Stimulated activated CD8-positive, alpha-beta memory T cell treated with anti-CD3 and anti-CD28 coated beads, Interleukin-2, amount 100 ng/mL, for 1 hour (primary cell): ENCODE measurements at places on chromosomes 2 and 18.

GRCh38 chr2:24731040-24731439 is 62.2 kb downstream of the PTRHD1 start:
- no peak for DNase-seq

- DNase-seq, result no peak
Measured at GRCh38 chr2:143334837-143335236, 205.6 kb downstream of the ARHGAP15 start.

DNA sequence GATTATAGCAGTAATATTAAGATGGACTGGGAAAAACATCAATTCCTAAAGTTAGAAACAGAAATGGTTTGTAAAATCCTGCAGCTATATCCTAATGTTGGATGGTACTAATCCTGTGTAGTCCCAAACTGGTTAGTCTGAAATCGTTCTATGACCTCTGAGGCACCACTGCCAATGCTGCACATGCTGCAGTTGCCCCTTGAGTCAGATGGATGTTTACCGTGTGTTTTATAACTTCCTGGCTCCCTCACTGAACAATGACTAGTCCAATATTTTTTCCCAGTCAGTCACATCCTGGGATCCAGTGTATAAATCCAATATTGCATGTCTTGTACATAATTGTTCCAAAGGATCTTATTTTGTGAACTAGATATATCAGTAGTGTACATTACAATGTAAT is 226.7 kb upstream of the PKDCC start:
- DNase-seq, result no peak

- no peak for DNase-seq
Measured at GRCh38 chr2:100894796-100895156, 74.8 kb downstream of the NPAS2 start.

DNA sequence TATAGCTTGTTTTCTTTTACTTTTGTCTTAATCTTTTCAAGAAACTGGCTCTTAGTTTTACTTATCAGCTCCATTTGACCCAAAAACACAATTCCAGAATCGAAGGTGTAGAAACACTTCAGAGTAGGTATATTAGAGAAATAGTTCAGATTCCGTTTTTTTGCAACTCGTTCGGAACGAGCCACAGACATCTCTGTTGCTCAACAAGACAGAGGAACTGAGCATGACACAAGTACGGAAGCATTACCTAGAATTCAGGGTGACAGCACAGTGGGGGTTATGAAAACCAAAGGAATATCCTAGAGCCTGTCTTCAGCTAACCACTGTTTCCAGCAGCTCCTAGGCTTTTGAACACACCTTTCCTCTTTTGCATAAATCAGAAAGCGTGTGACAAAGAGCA is 5.0 kb downstream of the HRH4 start:
- DNase-seq, result no peak

DNA sequence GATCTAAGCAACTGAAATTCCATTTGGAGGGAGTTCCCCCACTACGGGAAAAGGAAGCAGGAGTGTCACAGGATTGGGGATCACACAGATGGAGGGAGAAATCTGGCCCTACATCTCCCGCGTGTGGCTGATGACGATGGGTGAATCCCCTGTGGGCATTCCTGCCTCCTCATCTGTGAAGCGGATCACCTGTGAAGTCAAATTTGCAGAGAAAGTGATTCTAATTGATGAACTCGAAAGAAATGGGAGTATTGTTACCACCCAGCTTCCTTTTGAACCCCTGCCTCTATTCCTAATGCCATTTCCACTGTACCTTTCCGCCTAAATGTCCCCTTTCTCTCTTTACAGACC is 92.0 kb downstream of the CMPK2 start:
- DNase-seq, result no peak

GRCh38 chr18:6960656-6961055 is 156.9 kb downstream of the LAMA1 start:
- no peak for DNase-seq

- DNase-seq, result no peak
Measured at GRCh38 chr2:226579519-226579918, 220.1 kb downstream of the IRS1 start.

DNA sequence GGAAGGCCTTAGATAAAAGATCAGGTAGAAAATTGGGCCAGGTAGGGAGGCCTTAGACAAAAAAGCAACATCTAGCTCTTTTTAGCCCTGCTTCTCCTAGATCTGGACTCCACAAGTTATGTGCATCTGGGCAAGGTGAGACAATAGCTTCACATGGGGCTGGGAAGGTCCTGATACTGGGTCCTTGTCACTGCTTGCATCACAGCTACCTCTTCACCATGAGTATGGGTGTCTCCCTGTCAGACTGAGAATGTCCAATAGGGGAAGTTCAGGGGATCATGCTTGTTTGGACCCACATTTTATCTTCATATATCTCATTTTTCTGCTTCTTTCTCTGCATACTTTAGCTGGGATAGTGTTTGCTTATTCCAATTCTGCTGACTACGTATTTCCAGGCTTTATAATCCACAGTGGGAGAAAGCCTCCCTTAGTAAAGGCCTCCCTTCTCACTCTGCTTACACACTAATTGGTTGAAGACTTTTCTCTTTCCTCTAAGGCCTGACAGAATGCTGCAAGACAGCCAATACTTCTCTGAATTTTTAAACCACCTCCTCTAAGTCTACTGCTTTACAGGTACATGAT is 189.6 kb downstream of the CYRIA start:
- no peak for DNase-seq

- no peak for DNase-seq
Measured at GRCh38 chr2:137659616-137660015, 304.7 kb upstream of the HNMT start.

- DNase-seq, result no peak
Measured at GRCh38 chr2:52510432-52510831, 1257.2 kb upstream of the CHAC2 start.

- DNase-seq, result no peak
Measured at GRCh38 chr18:54641734-54642133, 50.7 kb downstream of the DYNAP start.

- no peak for DNase-seq
Measured at GRCh38 chr2:36541891-36542595, 55.9 kb downstream of the FEZ2 start.

DNA sequence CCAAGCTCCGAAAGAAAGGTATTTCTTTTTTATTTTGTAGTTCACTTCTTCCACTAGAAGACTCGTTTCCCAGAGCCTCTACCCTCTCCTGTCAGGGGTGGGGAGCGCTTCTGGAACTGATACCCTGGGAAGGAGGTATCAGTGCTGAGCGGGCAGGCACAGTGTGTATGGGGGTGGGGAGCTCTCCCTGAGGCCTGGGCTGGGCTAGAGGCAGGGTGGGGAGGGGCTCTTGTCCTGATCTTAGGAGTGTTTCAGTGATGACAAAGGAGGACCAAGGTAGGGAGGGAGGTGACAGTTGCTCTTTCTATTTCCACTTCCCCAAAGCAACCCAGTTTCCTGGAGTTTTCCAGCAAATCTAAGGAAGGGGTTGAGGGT is 65.4 kb downstream of the ARHGAP25 start:
- DNase-seq, result no peak

GRCh38 chr18:71028285-71028762 is 739.5 kb downstream of the SOCS6 start:
- no peak for DNase-seq

GRCh38 chr18:56919190-56919589 is 227.7 kb upstream of the BOD1L2 start:
- DNase-seq, result no peak

DNA sequence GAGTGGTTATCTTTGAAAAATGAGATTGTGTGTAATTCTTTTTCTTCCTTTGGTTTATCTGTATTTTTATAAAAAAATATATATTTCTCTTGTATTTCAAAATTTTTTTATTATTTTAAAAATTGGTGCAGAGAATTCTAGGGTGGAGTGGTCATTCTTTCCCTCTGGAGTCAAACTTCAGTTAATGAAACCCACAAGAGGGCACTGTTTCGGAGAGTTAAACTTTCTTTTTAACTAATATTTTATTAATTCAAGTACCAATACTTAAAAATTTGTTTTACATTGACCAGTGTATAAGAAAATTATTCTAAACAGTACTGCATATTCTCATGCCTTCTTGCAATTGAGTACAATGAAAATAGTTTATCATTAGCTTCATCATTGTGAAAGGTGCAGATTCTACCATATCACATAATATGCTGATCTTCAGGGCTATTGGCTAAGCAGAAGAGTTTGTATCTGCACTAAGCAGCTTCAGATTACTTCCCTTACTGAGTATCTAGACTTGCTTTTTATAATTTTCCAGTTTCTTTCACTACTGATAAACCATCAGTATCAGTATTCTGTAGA is 50.1 kb downstream of the HS1BP3 start:
- no peak for DNase-seq

DNA sequence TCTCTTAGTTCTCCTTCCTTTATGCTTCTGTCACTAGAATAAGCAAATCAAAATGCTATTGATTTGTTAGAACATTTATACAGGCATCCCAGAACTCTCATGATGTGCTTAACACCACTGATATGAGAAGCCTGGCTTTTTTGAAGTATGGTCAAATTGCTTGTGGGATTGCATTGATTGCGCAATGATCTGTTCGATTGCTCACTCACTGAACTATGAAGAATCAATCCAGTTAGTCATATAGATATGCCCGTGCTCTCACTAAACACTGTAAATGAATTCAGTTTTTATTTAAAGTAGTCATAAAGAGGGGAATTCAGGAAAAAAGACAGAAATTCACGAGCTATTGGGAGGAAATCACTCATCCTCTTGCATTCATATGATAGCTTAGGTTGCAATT is 1237.8 kb downstream of the SUCLG1 start:
- no peak for DNase-seq

- DNase-seq, result no peak
Measured at GRCh38 chr2:12921321-12921720, 204.6 kb downstream of the TRIB2 start.

- no peak for DNase-seq
Measured at GRCh38 chr2:12271589-12271984, 445.1 kb upstream of the TRIB2 start.

GRCh38 chr18:3710712-3711301 is 260.8 kb downstream of the TGIF1 start:
- no peak for DNase-seq

- no peak for DNase-seq
Measured at GRCh38 chr2:124027182-124027581, 2.1 kb downstream of the CNTNAP5 start.

DNA sequence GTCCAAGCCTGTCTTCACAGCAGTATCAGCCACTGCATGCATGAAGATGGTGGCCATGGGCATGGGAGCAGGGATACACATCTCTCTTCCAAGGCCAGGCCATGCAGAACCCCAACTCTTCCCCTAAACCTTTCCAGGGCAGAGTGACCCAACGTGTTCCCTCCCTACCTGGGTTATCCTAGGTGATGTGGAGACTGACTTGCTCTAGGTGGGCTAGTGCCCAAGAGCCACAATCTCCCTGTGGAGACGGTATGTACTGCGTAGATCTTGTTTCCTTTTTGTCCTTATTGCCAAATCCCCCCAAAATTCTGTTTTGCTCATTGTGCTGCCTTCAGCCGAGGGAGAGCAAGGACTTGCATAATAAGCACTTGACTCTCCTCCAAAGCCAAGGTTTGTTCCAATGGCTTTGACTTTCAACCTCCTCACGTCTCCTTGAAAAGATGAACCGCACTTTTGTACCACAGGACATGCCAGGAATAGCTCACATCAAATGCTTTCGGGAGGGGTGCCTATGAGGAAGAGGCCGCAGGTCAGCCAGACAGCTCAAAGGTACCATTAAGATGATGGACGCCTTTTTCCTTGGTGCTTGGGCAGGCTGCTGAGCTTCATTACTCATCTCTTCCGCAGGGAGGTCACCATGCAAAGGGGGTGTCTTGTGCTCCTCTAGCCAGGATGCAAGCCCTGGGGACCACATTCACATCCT is 76.2 kb upstream of the GLI2 start:
- DNase-seq, result no peak

DNA sequence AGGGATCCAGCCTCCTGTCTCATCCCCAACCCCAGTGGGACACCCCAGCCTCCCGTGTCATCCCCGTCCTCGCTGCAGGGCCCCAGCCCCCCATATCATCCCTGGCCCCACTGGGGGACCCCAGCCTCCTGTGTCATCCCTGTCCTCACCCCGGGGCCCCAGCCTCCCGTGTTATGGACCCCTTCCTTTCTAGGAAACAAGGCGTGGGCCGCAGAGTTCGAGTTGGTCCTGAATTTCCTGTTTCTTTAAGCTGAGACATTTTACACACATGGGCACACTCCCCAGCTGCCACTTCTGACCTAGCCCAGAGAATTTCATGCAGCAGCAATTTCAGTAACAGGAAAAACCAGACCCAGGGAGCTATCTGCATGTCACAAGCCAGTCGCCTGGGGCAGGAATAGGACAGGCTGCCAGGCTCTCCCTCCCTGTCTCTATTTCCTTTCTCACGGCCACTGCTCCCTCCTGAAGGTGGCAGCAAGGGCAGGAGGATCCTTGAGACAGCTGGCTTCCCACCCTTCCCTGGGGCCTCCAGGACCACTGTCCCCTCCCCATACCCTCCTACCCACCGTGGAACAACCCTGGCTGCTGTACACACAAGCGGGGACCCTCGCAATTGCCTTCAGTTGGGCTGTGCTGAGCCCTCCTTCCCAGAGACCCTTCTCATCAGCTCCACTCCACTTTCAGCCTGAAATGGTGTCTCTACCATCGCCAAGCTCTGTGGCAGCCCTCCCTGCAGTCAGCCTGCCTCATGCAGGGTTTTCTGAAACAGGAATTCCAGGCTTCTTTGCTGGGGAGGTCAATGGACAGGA is 141.9 kb upstream of the ID2 start:
- no peak for DNase-seq

GRCh38 chr2:44038277-44038676 is 42.5 kb upstream of the LRPPRC start:
- no peak for DNase-seq

DNA sequence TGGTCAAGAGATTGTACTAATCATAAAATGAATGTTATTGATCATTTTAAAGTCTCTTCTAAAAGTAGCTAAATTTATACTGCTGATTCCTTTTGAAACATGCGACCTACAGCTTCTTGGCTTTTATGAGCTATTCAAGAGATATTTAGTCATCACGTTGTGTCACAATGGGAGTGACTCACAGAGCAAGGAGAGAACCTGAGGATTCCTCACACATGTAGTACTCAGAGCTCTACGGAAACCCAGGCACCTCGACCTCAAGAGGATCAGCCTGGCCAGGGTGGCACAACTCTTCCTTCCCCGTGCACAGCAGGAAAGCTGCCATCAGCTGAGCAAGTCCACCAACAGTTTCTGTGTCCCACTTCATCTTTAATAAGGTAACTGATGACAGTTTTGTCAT is at the start of gene DHRS9:
Gene DHRS9, plus strand, starts transcription at position 223 of the 400 bp plus-strand sequence. CDS start 12,019 bp downstream, outside the sequence.
- no peak for DNase-seq
